ENCODE measurements at places on chromosomes 5 and 9. TPM values are rescaled to one million over a fixed set of nuclear protein-coding genes. Genes with fewer than 3 reads are reported as not detected.

DNA sequence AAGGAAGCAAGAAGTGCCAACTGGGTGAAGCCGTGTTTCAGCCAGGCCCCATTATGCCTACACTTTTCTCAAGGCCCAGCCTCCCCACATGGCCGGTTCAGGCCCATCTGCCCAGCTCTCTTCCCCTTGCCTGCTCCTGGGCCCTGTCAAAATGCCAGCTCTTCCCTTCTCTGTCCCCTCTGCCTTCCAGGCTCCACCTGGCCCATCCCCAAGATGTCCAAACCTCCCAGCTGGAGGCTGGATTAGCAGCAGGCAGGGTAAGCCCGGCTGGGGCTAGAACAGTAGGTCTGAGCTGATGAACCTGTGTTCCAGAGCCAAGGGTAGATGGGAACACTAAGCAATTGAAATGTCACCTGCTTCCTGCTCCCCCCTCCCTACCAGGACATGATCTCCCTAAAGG, 64.1 kb upstream of the HSPA9 start:
- DNase-seq = no peak

DNA sequence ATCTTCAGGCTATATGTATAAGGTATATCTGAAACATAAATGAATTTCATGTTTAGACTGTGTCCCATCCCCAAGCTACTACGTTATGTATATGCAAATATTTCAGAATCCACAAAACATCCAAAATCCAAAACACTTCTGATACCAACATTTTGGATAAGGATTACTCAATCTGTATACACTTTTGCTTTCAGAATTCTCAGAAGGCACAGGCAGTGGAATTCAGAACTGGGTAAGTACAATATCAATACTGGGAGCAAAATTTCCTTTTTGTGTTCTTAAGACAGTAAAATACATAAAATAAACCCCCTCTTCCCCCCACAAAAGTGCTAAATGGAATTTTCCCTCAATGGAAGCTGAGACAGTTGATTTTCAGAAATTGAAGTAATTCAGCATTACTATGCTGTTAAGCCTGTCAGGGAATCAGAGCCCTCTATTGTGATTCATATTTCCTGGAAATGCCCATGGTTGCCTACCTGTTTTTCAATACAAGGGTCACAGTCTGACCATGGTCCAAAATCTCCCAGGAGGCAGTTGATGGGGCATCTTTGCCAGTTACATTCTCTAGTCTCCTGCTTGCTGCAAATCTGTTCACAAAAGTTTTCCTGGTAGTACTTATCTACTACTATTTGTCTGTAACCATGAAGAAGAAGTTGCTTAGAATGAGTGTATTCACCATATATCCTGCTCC, 12.1 kb downstream of the C6 start:
- no peak for DNase-seq

DNA sequence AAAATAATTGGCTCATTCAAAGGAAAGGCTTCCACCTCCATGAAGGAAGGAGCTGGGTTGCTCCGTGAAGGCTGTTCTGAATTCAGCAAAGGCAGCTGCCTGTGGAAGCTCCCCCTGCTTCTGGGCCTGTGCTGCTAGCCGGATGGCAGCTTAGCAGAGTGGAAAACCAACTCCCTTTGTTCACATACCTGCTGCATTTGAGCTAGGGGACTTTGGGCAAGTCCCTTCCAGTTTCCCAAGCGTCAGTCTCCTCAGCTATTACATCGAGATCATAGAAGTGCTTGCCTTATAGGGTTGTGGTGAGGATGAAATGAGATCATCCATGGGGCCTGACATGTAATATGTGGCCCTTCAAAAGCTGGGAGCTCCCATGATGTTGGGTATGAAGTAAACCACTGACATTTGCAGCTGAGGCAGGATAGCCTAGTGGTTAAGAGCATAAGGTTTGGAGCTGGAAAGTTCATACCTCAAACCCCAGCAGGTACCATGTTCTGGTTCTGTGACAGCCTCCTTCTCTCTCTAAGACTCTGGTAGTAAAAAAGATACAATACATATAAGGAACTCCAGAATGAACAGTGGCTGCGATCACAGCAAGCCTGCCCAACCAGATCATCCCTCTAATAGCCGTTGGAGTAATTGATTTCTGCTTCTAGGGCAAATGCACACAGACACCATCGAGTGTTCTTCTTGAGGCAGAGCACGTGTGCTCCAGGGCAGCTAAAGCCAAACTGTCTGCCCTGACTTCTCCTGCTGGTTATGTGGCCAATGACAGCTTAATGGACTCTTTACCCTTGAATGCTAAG, 11.0 kb upstream of the DENND1A start:
- DNase-seq = no peak

DNA sequence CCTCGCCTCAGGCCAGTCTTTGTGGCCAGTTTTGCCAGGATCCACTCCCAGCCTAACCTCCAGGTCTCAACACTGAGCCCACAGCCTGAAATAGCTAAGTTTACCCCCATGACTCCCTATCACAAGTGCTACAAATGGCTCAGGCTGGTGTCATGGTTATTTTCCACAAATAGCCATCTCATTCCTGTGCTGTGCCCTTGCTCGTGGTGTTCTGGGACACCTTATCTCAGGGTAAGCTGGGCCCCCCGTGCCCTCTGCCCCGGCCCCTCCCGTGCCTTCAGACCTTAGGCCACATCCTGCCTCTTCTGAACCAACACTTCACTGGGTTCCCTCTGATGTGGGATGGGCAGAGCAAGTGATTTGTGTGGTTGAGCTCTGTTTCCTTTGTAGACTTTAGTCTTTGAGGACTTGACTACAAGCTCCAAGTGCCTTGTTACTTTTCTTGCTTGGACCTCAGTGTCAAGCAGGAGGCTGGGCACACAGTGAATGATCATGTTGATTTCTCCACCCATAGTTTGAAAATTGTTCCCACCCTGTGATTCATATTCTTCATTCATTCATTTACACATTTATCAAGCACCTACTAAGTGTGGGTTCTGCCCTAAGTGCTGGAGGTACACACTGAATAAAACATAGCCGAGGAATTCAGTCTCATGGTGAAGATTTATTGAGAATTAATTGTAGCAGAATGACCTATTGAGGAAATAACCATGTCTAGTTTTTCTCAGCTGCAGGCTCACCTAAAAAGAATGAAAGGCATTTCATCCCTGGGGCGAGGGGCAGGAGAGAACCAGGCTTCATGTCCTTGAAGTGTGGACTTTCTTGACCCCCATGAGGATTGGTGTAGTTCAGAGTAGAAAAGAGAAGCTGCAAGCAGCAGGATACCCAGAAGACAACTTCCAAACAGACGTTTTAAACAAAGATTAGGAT, 84.5 kb upstream of the CTNNA1 start:
- no peak for DNase-seq

DNA sequence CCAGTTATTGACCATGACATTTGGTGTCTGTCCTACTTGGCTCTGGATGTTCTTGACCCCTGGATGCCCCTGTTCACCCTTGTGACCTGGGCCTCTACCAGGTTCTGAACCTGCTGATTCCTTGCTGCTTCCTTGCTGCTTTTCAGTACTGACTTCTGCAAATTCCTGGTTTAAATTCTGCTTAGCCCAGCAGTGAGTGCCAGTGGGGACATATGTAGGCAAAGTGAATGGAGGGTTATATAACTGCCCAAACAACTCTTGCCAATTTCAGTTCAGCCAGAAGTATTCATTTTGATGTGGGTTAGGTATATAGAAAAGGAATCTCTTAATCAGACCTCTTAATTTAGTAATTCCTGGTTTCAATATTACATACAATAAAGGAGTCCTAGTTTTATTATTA, 220.6 kb downstream of the TAF11L14 start:
- no peak for DNase-seq

DNA sequence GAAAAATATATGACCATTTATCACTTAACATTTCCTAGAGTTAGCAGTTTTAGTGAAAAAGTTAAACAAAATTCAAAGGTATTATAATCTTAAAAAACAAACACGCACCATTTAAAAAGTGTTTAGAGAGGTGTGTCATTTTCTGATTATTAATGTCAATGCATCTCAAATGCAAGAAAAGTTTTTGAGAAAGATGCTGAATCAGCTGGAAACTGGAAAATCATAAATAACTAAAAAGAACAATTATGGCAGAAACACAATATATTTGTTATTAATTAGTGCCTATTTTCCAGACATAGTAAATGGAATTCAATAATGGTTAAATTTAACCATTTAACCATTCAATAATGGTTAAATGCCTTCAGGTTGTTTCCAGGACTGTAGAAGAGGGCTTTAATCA, 64.9 kb downstream of the RICTOR start:
- no peak for DNase-seq

GRCh38 chr5:138138949-138139780, at the start of gene NME5:
Gene NME5, minus strand, starts transcription at chr5:138139428. Its CDS starts 648 bp downstream, at chr5:138138780.
- DNase-seq = peak; percentile 36

- DNase-seq = no peak
Measured at GRCh38 chr9:102594241-102594640, 400.9 kb upstream of the CYLC2 start.

GRCh38 chr5:69485471-69485870, 7.1 kb upstream of the OCLN start:
- no peak for DNase-seq

GRCh38 chr5:54018438-54018837, 291.9 kb downstream of the ARL15 start:
- DNase-seq = no peak

DNA sequence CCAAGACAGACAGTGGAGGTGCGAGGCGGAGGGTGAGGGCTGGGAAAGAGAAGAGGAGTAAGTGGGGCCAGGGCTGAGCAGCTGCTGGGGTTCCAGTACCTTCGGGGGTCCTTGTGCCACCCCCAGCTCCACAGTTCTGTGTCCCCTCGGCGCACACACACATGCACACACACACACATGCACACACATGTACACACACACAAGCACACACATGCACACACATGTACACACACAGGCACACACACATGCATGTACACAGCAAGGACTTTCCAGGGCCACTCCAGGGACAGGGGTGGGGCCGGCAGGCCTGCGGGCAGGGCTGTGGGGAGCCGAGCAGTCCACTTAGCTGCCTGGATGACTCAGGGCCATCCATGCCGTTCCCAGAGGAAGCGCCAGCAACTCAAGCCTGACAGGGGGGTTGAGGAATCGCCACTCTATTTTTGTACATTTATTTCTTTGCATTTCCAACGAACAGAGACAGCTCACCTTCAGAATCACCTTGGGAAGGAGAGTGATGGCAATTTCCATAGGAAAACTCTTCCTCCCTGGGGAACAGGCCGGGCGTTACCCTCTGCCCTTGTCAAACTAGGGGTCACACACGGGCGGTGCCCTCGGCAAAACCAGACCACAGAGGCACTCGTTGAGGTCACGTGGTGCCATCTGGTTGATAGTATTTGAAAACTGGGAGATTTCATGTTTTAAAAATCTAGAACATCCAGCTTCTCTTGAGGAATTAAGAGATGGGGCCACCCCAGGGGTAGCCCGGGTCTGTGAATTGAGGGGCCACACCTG, 135.7 kb downstream of the ADAMTS2 start:
- DNase-seq = no peak

- DNase-seq = no peak
Measured at GRCh38 chr5:34536699-34537098, 119.4 kb upstream of the RAI14 start.

DNA sequence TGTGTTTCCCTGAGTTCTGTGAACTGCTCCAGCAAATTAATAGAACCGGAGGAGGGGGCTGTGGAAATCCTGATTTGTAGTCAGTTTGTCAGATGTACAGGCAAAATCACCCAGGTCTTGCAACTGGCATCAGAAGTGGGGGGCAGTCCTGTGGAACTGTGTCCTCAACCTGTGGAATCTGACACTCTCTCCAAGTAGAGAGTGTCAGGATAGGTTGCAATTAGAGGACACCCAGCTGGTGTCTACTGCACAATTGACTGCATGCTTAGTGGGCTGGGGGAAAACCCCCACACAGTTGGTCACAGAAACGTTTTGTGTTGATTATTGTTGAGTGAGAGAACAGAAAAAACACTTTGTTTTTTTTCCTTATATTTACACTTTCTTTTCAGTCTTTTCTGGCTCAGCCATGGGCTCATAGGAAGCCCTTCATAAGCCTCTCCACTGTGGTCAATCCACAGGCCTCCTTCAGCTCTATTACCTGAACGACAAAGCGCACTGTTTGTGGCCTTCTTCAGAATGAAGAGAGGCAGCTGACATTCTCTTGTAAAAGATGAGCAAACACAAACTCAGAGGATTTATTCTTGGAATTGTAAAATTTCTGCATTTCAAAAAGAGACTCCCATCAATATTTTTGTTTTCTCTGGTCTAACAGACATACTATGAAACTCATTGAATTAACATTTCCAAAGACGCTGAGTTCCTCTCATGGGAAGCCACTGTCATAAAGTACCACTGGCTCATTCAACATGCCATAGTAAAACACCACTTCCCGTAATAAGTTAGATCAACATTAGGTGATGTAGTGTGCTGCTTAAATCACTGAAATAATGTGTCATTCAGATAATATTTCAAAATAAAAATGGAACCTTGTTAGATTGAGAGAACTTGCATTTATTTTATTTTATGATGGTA, 348.9 kb upstream of the RFX3 start:
- DNase-seq = no peak

LRRC8A gene
- polyA plus RNA-seq = 34.8 TPM

ZFP2 gene
- polyA plus RNA-seq = 7.8 TPM

AK1 gene
- 60.4 TPM for polyA plus RNA-seq
